RWPE2 (cell line): ENCODE measurements at places on chromosomes 12 and 14.

DNA sequence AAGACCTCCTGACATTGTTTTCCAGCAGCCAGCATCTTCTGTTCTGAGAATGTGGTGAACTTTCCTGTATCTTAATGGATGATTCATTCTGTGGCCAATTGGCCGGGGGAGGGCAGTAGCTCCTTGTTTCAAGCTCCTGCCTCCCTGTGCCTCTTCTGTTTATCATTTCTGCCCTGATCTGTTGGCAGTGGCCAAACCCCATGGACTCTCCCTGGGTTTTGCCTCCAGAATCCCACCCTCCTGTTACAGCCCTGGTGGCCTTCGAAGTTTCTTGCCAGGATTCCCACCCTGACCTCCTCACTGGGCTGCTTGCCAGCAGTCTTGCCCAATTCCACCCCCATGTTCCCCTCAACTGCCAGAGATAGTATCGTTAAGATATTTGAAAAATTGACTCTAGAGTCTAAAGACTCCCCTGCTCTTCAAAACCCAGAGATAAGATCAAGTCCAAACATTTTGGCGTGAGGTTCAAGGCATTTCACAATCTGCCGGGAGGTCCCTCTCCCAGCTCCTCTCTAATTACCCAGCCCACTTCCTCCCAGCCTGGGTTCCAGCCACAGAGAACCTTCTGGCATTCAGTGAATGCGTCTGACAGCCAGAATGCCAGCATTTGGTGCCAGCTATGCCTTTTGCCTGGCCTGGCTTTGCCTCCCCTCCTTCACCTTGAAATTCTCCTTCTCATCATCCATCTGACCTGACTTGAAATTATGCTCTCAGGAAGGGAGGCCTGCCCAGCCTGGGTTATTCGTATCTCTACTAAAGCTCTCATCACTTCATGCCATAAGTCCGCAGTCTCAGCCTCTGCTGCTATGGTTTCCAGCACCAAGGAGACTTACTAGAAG, 37.7 kb upstream of the TXNRD1 start:
- no peak for DNase-seq

DNA sequence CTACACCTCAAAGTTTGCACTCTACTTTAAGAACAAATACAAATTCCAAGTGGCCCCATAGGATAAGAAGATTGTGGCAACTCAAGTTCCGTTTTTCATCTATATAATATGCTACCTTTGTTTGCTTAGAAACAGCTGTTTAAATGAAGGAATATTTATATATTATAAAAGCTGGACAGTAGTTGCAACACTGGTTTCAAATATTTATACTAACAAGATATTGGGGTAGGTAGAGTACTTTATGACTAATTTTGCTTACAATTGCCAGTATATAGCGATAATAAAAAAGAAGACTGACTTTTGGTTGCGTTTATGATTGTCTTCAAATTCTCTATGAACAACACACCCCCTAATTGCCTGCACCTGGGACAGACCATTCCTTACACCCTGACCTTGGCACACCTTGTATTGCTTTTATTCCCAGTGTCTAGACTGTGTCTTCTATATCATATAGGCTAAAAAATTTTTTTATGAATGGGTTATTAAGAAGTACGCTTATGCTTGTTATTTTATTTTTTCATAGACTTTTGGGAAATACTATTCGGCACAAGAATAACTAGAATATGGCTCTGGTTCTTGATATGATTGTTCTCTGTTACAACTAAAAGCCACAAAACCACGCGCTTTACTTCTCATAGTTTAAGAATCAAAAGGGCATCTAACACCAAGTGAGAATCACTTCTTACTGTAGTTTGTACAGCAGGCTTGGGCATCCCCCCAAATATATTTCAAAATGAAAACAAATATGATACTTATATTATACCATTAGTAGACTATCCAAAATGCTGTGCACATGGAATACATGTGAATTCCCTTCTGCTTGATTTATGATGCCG, 455.4 kb upstream of the DCN start:
- no peak for DNase-seq

DNA sequence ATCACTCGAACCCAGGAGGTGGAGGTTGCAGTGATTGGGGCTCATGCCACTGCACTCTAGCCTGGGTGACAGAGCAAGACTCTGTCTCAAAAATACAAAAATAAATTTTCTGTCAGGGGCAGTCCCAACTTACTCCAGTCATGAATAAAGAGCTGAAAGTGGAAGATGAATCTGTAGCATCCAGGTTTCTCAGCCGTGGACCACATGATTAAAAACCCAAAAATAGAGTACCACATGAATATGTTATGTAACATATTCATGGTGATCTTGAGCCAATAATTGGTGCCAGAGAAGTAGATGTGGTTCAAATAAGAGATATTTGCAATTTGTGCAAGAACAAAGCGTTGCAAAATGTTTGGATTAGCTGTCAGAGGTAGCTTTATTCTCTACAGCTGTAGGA, 23.1 kb downstream of the SPIC start:
- no peak for DNase-seq

GRCh38 chr12:88805692-88806091, 225.4 kb upstream of the KITLG start:
- no peak for DNase-seq

- no peak for DNase-seq
Measured at GRCh38 chr12:105384916-105385535, 54.5 kb downstream of the C12orf75 start.

DNA sequence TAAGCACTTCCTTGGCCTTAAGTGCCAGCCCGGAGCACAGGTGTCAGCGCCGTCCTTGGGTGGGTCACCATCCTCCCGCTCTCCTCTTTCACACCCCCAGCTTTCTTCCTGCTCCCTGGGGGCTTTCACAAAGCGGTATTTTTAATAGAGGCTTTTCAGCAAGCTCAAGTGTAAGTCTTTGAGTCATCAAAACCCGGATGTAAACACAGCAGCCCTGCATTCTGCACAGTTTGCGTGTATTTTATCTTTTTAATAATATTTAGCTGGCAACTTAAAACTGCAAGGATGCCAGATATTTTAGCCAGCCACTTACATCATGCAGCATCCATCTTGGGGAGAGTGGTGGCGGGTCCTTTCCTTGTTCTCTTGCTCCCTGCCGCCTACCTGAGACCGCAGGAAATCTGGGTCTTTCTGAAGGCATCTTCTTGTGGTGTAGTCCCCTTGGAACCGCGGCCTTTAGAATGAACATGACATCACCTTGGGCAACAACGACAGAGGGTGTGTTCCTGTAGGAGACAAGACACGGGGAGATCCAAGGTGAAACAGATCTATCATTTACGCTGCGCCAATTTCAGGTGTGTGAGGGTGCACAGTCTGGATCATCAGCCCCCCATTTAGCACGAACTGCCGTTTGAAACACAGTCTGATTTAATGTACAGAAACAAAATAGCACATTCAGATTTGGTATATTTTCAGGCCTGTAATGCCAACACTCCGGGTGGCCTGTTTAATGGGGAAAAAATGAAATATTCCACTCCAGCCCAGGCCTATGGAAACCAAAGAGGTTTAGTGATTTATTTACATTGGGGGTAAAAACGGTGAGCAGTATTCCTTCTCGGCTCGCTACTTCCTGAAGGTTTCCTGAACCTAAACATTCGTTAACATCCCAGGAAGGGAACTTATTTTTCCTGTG, 12.5 kb upstream of the IRF2BPL start:
- no peak for DNase-seq

- DNase-seq, result no peak
Measured at GRCh38 chr12:121649819-121650353, 19.6 kb downstream of the MORN3 start.

GRCh38 chr12:13024531-13024916, 19.7 kb upstream of the FAM234B start:
- no peak for DNase-seq

DNA sequence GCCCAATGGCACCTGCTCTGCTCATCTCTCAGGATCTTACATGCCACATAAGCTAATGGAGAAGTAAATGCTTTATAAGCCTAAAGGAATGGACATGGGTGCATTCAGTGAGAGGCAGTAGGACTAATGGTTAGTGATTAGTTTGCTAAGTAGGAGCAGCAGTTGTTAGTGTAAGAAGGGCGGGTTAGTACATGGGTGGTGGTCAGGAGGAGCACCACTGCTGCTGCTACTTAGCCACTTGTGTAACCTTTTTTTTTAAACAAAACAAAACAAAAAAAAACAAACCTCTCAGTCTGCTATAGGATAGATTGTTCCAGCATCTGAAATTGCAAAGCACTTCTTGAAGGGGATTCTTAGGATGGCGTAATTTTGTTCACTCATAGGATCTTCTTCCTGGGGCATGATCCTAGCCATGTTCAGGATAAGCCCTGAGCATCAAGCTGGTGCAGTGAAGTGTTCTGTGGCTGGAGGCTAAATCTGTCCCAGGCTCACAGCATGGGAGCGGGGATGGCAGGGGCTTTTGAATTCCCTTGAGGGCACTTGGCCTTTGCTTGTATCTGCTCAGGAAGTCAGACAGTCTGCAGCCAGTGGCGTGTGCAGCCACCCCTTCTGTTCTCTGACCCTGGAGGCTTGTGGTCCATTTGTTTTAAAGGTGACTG, 63.6 kb downstream of the CHST11 start:
- no peak for DNase-seq

GRCh38 chr14:88256997-88257950, 65.8 kb downstream of the KCNK10 start:
- DNase-seq, result no peak

DNA sequence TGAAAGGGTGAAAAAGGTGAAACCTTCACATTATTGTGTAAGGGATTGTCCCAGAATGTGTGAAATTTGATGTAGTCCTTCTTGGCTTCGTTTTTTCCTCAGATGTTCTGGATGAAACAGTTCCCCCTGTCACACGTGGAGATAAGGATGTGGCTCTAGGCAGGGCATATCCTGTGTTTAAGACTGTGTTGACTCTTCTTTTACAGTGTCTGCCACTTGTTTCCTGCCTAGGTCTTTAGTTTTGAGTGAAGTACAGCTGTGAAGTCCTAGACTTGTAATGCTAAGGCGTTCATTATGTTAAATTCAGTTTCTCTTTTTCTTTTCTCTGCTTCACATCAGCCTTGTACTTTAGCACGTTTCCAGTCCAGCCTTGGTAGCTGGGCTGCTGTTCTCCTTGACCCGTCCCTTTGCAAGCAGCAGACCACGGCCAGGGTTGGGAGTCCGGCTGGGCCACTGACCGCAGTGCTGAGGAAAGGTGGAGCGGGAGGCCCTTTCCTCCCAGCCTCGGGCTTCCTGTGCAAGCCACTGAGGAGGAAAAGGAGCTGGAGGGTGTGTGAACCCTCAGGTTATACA, 59.1 kb downstream of the RASSF3 start:
- DNase-seq, result no peak

GRCh38 chr14:64659366-64659765, 44.9 kb upstream of the PLEKHG3 start:
- no peak for DNase-seq

DNA sequence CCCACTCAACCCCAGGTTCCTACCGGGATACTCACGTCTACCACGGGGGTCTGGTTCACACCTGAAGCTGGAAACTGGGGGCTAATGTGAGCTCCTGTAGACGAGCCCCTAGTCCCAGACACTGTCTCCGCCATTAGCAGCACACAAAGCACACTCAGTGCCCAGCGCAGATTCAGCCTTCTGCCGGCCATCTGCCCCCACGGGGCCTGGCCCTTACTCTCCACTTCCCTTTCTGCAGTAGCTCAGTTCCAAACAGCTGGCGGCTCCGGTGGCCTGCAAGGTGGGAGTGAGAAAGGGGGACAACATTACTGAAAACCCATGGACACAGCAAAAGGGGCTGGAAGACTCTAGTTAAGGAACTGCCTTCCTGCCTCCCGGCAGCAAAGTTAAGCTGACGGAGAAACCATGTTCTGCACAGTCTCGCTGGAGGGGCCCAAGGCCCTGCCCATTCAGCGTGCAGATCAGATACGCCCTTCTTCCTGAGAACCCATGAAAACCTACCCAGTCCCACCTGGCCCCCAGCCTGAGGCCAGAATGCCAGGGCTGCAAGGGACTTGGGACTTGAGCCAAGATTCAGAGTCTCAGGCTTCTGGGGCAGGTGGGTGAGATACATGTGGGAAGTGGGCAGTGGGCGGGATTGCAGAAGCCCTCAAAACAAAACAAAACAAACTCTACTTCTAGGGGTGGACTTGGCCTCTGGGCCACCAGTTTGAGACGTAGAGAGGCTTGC, 2.1 kb downstream of the SLC8B1 start:
- no peak for DNase-seq

GRCh38 chr12:93743229-93743998, 66.2 kb downstream of the CRADD start:
- DNase-seq, result no peak

DNA sequence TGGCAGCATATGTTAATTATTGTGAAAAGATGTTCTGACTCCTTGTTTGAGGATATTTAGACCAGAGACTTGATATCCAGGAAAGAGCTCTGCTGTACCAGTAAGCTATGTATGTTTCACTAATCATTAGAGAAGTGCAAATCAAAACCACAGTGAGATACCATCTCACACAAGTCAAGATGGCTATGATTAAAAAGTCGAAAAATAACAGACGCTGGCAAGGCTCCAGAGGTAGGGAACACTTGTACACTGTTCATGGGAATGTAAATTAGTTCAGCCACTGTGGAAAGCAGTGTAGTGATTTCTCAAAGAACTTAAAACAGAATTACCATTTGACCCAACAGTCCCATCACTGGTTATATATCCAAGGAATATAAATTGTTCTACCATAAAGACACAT, 171.6 kb downstream of the DPY19L2 start:
- no peak for DNase-seq

GRCh38 chr14:24194186-24194872, 912 bp downstream of the TM9SF1 start:
- no peak for DNase-seq

DNA sequence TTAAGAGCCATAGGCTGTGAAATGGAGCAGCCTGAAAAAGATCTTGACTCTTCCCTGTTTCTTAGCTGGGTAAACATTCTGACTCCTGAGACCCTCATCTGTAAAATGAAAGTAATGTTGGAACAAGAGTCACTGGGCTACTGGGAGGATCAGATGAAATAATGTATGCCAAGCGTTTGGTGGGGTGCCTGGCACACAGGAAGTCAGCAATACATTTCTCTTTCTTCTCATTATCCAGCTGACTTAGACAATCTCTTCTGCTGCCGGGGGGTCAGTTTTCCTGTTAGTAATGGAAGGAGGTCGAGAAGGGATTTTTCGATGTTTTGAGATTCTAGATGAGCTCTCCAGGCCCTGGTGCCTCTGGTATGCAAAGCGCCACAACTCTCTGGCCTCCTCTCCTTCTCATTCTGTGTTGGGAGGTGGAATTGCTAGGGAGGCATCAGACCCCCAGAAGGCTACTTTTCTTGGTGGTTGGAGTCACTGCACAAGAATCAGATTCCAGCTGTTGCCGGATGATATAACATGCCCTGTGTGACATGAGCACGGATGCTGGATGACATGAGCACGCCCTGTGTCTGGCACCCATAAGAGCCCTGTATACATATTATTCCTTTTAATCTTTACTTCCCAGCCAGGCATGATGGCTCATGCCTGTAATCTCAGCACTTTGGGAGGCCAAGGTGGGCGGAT, 4.3 kb downstream of the OASL start:
- DNase-seq, result no peak

GRCh38 chr12:115774148-115774895, 503.2 kb downstream of the MED13L start:
- DNase-seq, result no peak

- no peak for DNase-seq
Measured at GRCh38 chr14:90453401-90453951, 56.6 kb downstream of the CALM1 start.

GRCh38 chr14:39841088-39841487, 408.9 kb upstream of the FBXO33 start:
- no peak for DNase-seq

GRCh38 chr12:7989827-7990491, 42.6 kb upstream of the FOXJ2 start:
- no peak for DNase-seq
